T follicular helper cell (primary cell): ENCODE measurements at places on chromosomes 7 and 10.

DNA sequence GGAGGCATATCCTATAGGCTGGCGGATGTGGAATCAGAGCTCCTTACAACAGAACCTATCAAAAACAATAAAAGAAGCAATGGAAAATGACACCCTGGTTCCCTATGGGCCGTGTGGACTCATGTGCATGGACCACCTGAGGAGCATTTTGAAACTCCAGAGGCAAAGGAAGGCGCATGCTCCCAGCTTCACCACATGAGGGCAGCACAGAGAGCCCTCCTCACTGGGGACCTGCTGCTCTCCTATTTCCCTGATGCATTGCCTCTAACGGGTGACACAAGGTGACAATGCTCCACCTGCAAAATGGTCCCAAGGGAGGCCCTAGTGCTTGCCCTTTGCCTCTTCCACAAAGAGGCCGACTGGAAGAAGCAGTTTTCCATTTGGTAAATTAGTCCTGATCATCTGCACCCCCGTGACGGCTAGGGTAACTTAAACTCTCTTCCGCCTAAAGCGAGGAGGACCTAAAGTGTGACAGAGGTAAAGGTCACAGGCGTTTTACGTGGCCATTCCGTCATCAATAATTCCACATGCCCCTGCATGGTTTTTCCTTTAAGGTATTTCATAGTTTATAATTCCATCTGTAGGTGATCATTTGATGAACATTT is 67.7 kb downstream of the GPAM start:
- peak; percentile 10 for DNase-seq

GRCh38 chr7:102992938-102993717 is 80.3 kb downstream of the LRRC17 start:
- DNase-seq: no peak

DNA sequence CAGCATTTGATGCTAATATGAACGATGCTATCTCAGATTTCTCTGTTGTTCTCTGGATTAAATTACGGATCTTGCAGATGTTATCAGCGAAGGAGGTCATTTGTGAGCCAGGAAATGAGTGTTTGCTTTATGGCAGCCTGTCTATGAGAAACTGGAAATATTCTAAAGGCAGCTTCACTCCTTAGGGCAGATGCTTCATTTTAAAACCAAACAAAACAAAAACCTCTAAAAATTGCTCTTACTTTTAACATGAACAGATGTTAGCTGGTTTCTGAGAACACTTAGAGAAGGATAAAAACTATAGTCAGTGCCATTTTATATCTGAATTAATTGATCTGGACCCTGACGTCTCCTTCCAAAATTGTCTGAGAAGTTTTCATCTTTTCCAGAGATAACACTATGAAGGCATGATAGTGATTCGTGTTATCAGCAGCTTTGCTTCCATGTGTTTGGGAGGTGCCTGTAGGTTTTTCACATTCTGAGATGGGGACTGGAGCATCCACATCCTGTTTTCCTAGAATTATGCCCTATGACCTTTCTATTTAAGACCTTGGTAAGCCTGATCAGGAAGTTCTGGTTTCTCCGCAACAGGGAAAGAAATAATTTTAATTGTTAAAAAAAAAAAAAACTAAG is 53.1 kb downstream of the CPED1 start:
- DNase-seq: no peak

DNA sequence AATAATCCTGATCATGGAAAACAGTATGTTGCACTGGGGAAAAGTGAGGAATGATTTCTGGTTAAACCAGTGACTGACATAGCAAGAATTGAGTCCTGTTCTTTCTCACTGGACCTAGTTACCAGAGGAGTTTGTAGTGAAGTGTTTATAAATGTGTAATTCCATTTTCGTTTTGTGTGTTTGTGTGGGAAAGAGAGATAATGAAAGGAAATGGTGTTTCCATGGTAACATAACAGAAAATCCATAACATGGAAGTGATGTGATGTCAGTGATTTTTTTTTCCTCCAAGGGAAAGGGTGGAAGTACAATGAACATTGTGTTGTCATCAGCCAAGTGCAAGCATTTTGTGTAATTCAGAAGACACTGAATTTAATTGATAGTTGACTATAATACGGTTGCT is 283.9 kb downstream of the PLXDC2 start:
- DNase-seq: no peak

GRCh38 chr7:20408467-20408826 is 77.7 kb downstream of the ITGB8 start:
- DNase-seq: no peak

DNA sequence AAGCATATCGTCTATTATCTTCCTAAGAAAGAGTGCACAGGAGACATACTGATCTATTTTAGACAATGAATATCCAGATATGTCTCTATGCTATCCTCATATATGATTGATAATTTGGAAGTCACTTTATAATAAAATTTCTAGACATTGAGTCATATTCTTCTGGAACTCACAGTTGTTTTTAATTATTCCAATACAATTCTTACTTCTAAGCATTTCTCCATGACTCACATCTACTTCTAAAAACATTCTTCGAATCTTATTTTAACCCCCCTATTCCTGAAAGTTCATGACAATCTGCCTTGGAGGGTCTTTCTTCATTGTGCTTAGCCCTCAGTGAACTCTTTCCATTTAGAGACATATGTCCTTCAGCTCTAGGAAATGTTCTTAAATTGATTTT is 368.1 kb downstream of the MDFIC start:
- DNase-seq: no peak

GRCh38 chr7:90262438-90262837 is 17.5 kb downstream of the CFAP69 start:
- no peak for DNase-seq

DNA sequence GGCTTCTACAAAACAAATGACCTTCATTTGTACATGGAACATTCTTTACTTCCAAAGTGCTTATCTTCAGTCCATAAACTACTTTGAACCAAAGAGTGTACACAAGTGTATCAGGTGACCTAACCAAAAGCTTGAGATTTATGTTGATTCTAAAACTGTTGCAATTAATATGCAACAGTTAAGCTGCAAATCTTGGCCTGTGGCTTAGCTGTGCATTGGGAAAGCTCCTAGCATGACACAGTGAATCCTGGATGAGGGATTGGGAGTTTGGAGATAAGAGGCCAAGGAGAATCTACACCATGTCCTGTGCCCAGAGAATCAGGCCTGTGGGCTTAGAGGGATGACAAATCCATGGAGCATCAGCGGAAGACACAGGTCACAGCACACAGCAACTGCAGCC is 105.2 kb upstream of the GSDME start:
- no peak for DNase-seq

DNA sequence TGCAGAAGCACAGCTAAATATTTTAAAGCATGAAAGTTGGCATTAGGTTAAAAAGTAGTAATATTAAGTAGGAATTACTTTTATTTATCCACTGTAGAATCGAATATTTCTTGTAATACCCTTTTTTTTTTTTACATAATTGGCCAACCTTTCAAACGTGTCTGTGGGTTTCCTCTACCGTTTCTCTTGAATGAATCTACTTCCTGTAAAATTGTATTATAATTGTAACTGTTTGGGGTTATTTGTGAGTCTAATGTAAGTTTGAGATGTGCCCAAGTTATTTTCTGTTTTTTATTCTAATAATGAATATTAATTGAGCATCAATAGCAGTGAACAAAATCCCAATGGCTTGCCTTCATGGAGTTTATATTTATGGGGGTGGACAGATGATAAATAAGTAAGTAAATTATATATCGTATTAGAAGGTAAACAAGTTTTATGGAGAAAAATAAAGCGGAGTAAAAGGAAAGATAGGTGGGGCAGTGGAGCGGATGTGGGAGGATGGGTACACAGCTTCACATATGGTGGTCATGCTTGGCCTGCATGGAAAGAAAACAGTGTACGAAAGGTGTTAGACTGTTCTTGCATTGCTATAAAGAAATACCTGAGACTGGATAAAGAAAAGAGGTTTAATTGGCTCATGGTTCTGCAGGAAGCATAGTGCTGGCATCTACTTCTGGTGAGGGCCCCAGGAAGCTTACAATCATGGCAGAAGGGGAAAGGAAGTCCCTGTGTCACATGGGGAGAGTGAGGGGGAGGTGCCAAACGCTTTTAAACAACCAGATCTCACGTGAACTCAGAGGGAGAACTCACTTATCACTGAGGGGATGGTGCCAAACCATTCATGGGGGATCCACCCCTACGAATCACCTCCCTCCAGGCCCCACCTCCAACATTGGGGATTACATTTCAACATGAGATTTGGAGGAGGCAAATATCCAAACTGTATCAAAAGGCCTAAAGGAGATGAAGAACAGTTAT is 5.4 kb downstream of the TSPAN13 start:
- DNase-seq: no peak

DNA sequence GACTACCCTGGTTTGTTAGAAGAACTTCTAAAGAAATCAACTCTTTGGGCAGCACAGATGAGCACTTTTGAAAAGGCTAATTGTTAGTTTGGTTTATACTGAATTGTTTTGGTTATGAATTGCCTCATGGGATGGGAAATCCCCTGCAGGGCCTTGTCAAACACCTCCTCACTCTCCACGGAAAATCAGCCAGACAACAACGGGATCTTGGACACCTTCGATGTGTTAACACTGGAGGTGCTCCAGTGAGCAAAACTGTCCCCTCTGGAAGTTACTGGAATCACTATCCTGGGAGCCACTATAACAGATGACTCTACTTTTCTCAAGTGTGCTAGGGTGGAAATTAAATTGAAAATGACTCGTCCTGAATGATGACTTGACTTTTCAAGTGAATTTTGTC is 38.7 kb downstream of the CDK6 start:
- DNase-seq: no peak

DNA sequence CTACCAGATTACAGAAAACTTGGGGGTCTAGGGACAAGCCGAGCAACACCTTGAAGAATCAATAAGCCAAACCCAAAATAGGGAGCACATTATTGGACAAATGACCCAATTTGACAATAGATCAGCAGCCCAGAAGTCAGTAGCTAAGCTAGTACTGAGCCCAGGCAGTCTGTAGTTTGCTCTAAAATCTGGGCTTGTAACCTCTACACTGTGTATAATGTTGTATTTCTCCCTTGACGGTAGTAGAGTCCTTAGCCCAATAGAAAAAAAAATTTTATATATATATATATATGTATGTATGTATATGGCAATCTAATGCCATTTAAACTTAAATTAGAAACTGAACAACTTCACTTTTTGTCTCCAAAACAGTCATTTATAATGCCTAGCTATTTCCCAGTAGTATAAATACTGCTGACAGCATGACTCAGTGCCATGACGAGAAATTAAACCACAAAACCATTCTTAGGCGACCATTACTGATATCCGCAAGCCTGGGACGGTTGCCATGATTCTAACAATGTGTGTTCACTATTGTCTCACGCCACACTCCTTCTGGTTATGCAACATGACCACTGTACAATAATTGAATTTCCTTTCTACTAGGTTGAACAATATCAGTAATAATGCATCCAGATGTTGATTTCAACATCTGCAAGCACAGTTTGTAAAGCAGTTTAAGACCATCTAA is 110.5 kb downstream of the IPMK start:
- no peak for DNase-seq

GRCh38 chr7:112877691-112878460 is 87.7 kb upstream of the TMEM168 start:
- DNase-seq: no peak

DNA sequence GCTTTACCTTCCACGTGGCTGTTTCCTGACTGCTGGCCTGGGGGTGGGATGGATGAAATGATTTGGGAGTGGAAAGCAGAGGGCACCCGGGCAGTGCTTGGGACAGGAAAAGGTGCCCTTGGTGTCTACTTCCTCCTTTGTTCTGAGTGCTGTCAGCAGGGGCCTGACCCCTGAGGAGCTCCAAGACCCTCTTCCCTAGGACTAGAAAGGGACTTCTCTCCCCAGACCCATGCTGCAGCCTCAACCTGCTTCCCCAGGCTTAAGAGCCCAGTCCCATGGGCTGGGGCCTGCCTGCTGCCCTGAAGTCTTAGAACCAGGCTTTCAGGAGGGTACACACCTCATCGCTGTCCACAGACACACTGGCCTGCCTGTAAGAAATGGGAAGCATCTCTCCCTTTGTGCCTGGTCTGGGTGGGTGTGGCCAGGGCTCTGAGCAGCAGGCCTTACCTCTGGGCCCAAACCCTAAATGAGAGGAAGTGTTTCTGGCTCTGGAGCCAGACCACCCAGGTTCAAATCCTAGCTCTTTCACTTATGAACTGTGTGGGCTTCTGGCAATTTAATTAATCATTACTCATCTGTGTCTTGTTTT is 12.9 kb downstream of the CDH23 start:
- no peak for DNase-seq

DNA sequence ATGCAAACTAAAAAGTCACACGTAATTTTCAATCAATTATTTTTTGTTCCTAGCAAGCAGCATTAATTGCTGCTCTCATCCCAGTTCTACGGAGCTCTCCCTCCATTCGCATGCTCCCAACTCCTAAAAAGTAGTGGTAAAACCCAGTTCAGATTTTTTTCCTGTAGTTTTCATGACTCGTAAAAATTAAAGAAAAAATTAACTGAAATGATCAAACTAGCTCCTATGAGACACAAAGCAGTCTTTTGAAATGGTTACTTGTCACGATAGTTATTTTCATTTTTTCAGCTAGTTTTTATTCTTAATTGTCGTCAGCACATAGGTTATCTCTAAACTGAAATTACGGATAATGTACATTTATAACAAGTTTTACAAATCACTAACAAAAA is 1.8 kb downstream of the HNRNPA2B1 start:
- DNase-seq: no peak

DNA sequence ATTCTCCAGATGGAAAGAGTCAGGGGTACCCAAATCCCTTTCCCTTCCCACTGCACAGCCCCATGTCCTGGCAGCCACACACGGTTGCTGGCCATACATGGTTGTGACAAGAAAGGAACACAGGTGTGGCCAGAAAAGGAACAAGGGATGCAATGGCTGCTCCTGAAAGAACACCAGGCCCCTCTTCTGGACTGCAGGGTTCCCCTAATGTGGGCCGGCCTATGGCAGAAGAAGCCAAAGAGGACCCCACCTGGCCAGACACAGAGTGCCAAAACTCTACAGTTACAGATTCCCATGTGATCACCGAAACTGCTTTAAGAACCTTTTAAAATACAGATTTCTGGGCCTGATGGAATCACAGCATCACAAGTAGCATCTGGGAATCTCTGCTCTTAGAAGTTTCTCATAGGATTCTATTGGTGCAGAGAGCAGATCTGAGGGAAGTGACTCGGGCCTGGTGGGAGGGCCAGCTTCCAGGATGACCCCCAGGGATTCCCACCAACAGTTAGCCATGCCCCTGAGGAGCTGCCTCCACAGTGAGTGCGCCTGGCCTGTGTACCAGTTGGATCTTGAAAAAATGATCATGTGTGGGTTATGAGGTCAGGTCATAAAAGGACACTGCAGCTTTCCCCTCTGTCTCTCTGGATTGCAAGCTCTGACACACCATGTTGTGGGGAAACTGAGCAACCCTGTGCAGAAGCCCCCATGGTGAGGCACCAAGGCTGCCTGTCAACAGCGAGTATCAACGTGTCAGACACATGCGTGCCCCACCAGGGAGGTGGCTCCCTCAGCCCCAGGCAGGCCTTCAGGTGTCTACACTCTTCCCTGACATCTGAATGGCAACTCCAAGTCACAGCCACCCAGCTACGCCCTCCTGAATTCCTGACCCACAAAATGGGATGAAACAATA is 89.6 kb upstream of the LANCL2 start:
- no peak for DNase-seq
